Choroid plexus epithelial cell (primary cell): ENCODE measurements at places on chromosomes 2 and 18.

DNA sequence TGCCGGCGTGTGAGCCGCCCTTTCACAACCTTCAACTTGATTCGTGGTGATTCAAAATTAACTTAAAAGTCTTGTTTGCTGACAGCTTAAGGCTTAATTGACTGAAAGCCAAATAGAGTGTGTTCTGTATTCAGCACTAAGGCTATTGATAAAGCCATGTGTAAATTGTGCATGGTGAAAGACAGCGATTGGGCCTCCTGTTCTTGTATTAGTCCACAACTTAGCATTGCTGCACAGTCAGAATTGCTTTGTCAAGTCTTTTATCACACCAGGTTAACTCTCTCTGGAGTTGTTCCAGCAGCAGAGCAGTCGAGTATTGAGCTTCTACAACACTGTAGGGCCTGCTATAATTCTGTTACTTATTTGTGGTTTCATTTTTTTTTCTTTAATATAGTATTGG, 210.1 kb downstream of the WDR7 start:
- peak; percentile 5 for DNase-seq

GRCh38 chr2:159807183-159808031, 9.4 kb upstream of the CD302 start:
- DNase-seq, result peak; percentile 77

- no peak for DNase-seq
These were observed 38.4 kb downstream of the TCF4 start for GRCh38 chr18:55549474-55550104.

- no peak for DNase-seq
These were observed 34.0 kb upstream of the OTOS start for GRCh38 chr2:240174496-240174895.

GRCh38 chr2:65834062-65834461, 401.7 kb upstream of the SPRED2 start:
- DNase-seq, result no peak

DNA sequence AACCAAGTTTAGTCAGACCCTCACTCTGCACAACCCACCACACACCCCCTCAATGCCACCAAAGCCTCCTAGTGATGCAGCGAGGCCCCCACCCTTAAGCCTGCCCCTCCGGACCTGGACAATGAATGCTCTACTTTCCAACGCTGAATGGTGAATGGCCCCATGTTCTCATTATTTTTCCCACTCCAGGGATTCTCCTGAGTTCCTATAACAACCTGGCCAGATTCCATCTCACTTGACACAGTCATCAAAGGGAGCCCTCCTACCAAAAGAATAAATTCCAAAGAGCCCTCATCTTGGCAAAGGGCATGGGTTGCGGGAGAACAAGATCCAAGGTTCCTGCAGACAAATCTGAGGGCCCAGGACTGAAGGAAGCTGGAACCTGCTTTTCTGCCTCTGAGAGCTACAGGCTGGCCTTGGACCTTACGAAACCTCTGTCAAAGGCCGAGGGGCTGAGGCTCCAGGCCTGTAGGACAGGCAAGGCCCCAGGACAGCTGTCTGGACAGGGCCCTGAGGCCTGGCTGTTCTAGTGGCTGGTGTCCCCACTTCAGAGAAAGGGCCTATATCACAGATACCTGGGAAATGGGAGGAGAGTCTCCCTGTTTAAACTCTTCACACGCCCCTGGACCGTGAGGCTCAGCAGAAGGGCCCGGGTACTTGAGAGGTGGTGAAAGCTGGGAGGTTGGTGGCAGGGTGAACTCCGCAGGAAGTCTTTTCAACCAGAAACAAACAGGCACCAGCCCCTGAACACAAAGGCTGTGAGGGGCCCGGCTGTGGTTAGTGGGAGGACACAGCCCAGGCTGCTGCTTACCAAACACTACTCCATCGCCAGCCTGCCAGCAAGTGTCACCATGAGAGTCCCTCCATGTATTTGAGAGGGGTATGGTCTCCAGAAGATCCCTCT, 27.3 kb downstream of the SFXN5 start:
- no peak for DNase-seq

- DNase-seq, result no peak
These were observed 446.6 kb downstream of the IRS1 start for GRCh38 chr2:226352941-226353560.

DNA sequence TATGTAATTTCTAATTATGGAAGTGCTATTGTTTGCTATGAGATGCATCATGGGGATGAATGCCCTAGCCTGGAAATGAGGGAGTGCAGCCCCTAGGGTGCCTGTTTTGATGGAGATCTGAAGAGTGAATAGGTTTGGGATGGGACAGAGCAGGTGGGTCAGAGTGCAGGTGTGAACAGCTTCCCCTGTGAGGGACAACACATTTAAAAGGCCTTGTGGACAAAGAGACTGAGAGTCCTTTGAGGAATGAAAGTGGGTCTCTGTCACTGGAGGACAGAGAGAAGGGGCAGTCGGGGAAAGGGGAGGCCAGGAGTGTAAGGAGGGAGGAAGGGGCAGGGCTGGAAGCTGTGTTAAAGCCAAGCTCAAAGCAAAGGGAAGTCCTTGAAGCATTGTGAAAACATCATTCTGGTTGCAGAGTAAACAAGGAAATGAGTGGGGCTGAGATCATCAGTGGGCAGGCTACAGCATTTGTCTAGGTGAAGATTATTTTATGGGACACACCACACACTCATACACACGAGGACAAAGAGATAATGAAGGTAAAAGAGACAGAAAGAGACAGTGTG, 877.6 kb downstream of the SLC4A3 start:
- DNase-seq, result peak; percentile 55

GRCh38 chr2:174552880-174553279, 44.7 kb downstream of the WIPF1 start:
- DNase-seq, result no peak

- DNase-seq, result no peak
These were observed 3.7 kb downstream of the NEURL3 start for GRCh38 chr2:96501471-96501874.

GRCh38 chr2:70140791-70141211, 50.0 kb downstream of the C2orf42 start:
- no peak for DNase-seq

DNA sequence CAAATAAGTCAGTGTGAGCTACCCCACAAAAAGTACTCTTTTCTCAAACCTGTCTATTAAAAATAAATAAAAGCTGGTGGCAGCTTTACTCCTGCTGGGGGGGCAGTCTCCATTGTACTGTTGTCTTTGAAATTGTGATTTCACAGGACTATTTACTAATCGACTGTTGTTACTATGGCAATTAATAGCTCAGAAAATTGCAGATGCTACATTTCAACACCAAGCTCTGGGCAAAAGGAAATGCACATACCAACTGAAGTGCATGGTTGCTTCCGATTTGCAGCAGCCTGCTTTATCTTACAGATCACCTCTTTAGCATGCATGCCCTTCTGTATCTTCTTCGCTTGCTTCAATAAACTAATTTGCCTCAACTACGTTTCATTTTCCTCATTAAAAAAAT, 117.6 kb upstream of the DAPL1 start:
- no peak for DNase-seq

DNA sequence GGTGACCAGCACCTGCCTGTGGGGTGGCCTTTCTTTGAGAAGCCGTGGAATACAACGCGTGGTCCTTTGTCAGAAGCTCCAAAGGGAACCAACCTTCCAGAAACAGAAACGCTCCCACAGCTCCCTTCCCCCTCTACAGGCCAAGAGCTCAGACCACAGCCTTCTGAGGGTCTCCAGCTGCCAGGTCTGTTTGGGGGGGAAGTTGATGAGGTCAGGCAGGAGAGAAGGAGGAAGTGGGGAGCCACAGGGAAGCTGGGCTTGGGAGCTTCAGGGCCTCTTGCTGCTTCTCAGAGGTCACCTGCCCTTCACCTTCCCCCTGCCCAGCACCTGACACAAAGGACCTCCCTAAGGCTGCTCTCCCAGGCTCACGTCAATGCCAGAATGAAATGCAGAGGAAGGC, 287.7 kb upstream of the ID2 start:
- no peak for DNase-seq

DNA sequence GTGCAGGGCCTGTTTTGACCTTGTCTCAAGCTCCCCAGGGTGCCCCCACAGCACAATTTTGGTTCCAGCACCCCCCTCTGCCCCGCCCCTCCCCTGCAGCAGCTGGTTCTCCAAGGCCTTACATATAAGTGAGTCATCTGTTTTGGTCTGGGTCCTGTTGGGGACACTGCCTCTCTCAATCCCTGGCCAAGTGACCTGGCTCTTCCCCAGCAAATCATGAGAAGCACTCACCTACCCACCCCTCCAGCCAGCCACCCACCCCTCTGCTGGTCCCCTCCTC, 90.5 kb downstream of the INHBB start:
- no peak for DNase-seq

GRCh38 chr2:224194161-224194560, 155.1 kb upstream of the SERPINE2 start:
- DNase-seq, result no peak

- DNase-seq, result no peak
These were observed 103.7 kb downstream of the APOB start for GRCh38 chr2:20939931-20940795.

GRCh38 chr18:28735731-28736130, 558.8 kb upstream of the CDH2 start:
- peak; percentile 74 for DNase-seq

DNA sequence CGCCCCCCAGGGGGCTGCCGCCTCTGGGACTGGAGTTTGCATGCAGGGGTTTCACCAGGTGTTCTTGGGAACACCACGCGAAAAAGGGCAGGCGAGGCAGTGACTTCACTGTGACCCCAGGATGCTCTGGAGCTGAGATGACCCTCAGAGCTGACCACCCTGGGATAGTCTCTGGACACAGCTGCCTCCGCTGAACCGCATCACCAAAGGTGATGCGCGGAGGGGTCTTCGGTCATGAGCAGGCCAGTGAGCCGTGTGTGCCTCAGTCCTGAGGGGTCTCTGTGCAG, 17.5 kb downstream of the GPR35 start:
- no peak for DNase-seq

- DNase-seq, result peak; percentile 70
These were observed 105.6 kb downstream of the FEZ2 start for GRCh38 chr2:36492216-36492945.

GRCh38 chr2:50133766-50134165, 898.2 kb downstream of the NRXN1 start:
- DNase-seq, result no peak

DNA sequence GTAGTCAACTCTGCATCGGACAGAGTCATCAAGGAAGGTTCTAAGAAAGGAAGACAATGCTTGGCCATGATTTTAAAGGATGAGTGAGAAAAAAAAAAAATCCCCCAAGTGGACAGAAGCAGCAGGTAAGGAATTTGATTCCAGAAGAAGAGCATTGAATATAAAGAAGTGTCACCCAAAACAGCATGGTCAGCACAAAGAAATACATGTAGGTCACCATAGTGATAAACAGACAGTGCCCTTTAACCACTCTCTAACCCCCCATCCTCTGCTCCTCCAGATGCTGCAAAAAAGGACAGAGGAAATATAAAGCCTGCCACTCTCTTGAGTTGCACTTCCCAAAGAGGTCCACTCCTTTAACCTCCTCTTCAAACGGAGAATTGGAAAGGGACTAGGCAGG, 23.4 kb downstream of the FEZ2 start:
- DNase-seq, result no peak

- no peak for DNase-seq
These were observed 31.3 kb upstream of the SLC25A52 start for GRCh38 chr18:31791817-31792579.

- DNase-seq, result peak; percentile 97
These were observed 132.9 kb downstream of the SOCS6 start for GRCh38 chr18:70421471-70422390.

- DNase-seq, result peak; percentile 68
These were observed 55.7 kb downstream of the COA5 start for GRCh38 chr2:98552499-98553179.
